ENCODE measurements at places on chromosomes 12 and 14.

DNA sequence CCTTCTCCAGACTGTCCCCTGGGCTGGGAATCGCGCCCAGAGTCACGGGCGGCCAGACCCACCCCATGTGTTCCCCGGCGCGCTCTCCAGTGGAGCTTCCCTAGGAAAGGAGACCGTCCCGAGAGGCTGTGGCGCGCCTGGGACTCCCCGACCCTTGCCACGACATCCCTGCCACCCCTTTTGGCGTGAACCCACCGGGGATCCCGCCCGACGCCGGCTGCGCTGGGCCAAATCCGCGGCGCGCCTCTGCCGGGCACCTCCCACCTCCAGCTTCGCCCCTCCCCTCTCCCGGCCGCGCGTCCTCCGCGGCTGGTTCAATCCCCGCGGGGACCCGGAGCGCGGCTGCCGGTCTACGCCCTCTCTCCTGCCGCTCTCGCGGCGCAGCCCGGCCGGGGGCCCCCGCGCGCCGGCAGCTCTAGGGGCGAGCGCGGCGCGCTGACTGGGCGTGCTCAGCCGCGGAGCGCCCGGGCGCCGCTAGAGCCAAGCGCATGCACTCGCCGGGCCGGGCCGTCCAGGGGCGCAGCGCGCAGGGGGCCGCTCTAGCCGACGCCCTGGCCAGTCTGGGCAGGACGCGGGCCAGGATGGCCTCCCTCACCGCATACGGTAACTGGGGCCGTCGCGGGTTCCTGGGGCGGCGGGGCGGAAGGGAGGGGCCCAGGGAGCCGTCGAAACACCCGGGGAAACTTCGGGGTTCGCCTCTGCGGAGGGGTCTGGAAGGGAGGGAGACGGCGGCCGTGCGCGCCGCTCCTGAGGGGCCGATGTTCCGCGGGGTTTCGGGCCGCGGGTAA lies 77.4 kb upstream of the ANO4 start:
- no peak for DNase-seq

DNA sequence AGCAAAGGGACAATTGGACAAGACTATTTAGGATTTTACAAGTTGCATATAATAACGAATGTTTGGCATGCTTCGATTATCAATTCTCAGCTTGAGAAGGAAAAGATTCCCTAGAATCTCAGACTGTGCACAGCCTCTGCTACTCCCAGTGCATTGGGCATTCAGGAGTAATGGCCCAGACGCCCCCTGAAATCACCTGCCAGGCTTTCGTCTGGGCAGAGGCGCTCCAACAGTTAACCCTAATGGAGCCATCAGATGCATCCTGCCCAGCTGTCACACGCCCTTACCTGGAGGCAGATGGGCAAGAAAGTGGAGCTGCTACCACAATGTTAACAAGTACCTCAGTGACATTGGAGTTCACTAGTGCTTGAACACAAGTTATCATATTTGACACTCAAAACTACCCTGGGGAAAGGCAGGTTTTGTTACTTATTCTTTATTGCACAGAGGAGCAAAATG lies 927 bp upstream of the LRP6 start:
- DNase-seq, result no peak

DNA sequence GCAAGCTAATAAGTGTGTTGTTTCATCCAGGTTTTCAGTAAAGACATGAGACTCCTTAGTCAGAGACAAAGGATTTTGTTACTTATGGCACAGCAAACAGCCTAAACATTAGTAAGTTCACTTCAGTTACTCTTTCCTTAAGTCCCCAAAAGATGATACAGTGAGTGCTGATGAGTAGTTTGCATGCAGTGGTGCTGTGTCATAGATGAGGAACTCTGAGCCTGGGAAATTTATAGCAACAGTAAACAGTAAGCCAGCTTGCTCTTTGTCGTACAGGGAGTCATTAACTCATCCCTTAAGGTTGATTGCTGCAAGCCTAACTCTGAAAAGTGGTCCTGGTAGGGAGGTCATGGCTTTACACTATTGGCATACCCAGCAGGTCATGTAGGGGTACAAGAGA lies 208.6 kb upstream of the OR4E1 start:
- no peak for DNase-seq

GRCh38 chr12:9699898-9700605 lies 30.5 kb downstream of the CLEC2D start:
- DNase-seq, result no peak

DNA sequence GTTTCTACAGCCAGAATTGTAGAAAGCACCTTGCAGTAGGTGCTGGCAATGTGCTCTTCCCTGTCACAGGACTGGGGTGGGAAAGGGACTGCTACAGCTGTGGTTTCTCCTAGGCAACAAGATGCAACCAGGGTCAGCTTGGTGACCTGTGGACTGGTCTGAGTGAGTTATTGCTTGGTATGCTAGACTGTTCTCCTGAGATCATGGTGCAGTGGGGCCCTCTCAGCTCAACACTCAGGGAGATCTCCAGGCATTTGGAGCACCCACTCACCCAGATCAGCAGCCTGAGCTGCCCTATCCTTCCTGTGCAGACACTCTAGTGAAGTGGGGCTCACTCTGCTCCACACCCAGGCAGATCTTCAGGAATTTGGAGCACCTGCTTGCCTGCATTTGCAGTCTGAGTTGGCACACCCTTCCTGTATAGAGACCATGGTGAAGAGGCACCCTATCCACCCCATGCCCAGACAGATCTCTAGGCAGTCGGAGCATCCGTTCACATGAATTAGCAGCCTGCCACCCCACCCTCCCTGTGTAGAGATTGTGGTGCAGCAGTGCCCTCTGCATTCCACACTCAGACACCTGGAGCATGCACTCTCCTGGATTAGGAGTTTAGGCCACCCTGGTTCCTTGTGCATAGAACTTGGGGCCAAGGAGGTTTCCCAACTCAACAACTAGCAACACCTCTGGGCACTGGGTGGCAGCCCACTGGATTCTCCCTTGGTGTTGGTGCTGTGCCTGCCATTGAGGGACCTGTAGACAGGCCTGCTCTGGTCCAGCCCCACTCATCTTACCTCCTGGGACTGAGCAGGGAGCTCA lies 3.8 kb upstream of the FAM186B start:
- DNase-seq, result no peak

GRCh38 chr14:69763761-69764510 lies 3.0 kb upstream of the SRSF5 start:
- DNase-seq, result no peak

GRCh38 chr12:95623554-95624170 lies 72.4 kb upstream of the USP44 start:
- no peak for DNase-seq

DNA sequence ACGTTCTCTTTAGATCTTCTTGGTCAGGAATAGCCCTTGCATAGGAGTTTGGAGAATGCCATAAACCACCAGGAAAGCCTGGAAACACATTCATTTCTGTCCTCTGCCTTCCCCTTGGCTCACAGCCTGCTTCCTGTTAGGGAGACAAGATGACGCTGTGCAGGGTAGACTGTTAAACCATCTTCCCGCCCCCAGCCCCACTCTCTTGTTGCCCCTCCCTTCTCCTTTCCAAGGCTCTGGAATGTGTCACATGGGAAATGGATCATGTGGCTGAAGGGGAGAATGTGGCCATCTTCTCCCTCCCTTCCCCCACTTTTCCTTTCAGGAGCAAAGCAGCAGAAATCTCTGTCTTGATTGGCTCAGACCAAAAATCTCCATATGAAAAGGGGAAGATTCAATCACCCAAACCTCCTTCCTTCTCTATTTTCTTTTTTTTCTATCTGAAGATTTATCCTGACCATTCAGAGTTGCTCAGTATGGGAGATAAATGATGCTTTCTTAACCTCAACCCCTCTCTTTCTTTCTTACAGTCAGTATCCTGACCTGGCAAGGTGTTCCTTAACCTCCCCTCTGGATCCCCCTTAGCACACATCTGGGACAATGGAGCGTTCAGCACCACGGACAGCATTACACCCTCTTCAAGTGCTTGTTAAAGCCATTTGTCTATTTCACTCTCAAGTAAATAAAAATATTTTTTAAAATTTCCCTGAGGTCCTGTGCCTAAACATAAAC lies 11.4 kb downstream of the GPR19 start:
- DNase-seq, result peak; percentile 63

DNA sequence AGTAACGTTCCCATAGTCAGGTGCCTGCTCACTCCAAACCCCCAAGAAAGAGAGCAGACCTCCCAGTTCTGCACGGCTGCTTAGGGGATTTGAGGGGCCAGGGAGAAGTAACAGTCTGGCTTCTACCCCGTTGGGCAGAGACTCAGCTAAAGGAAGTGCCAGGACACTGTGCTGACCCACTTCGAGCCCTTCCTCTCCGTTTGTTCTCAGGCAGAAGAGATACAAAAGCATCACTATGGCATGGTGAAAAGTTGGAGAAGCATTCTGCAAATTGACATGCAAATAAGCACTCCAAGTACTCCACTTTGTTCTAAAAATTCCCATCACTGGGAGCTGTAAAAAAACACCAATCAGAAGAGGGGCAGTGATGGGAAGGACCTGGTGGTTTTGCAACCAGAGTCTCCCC lies 239.1 kb downstream of the EGLN3 start:
- no peak for DNase-seq
